Stimulated activated CD4-positive, alpha-beta T cell treated with anti-CD3 and anti-CD28 coated beads, Interleukin-15, amount 100 ng/mL, for 48 hours (primary cell): ENCODE measurements at places on chromosomes 1 and 21.

DNA sequence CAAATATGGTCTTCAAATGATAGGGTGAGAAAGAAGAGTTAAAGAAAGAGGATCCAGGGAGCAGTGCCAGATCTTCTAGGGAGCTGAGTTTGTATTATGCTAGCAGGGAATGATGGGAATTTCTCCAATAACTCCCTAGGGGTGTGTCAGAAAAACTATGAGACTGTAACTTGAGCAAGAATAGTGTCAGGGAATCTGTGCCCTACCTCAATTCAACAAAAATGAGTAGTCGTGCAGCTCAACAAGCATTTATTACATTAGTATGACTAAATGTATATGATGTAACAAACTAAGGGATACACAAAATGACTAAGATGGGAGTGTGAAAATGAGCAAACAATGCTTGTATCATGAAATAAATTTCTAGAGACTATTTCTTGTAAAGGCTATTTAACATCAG lies 24.2 kb downstream of the SPAG17 start:
- DNase-seq: no peak

GRCh38 chr1:182293119-182293589 lies 98.4 kb downstream of the GLUL start:
- no peak for DNase-seq

DNA sequence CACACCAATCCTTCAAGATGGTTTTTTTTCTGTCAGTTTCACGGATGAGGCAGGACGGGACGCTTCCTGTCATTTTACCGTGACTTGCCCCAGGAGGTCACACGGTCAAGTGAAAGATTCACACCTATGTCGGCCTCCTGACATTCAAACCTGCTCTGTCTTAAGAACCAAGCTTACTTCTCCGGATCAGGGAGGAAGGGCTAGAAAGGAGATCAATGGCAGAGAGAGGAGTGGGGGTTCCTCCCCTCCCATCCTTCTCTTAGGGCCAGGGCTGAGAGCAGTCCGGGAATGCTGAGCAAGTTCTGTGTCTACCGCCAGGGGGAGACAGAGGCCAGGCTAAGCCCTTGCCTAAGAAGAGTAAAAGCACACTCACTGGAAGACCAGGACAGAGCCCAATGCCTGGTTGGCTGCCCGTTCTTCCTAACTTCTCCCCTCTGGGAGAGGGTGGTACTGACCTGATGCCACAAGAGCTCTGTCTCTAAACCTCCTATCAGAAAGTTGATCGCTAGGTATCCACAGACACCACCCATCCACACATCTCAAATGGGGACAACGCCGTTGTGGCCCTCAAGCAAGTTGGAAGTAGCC lies 1.1 kb upstream of the PPM1J start:
- DNase-seq: peak; percentile 77

DNA sequence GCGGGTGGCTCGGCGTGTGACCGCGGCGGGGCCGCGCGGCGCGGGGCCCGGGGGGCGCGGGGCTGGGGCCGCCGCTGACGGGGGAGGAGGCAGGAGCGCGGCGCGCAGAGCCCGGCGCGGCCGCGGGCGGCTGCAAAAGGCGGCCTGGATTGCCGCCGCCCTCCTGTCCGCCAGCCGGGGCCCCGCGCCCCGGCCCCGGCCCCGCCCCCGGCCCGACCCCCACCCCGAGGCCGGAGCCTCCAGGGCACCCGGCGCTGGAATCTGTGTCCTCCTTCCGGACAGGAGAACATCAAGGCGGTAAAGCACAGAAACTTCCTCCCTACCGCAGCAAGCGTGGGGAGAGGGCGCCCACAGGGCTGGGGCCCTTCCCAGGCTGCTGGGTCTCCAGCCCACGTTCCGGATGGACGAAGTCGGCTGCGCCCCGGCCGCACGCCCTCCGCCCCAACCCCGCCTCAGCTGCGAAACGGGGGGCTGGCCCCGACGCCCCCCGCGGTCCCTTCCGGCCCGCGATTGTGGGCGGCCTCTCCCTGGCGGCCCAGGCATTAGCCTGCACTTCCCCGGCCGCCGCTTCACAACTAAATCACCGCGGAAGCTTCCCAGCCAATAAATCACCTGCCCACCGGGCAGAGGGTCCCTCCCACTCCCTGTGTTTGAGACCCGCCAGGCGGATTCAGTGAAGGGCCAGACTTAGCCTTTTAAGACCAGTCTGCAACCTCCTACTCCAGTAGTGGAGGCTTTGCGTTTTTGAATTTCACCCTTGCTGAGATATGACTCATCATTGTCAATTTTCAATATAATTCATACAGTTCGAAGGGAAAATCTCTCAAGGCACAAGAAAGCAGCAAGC lies 106.0 kb downstream of the SLC45A1 start:
- DNase-seq: peak; percentile 62

DNA sequence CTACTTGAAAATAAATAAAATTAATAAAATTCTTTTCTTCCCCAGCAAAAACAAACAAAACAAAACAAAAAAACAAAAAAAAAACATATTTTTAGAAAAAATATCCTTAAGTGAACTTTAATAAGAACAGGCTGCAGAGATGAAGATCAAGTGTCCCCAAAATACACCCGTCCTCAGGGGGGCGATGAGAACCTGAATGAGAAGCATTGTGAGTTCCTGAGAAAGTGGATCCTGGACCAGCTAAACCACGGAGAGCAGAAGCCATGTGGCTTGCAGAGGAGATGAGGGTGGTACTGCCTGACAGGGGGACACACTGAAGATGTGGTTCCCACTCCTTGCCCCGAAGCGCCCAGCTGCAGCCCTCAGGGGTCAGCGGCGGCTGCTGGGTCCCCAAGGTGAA lies 89.3 kb downstream of the ITPKB start:
- DNase-seq: no peak

DNA sequence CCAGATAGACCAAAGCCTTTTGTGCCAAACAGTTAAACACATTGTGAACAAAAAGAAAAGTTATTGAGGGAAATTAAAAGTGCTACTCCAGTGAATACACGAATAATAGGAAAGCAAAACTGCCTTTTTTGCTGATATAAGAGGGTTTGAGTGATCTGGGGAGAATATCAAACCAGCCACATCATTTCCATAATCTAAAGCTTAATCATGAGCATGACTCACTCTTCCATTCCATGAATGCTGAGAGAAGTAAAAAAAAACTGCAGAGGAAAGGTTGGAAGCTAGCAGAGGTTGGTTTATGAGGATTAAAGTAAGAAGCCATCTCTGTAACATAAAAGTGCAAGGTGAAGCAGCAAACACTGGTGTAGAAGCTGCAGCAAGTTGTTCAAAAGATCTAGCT lies 350.6 kb upstream of the NCAM2 start:
- no peak for DNase-seq

- no peak for DNase-seq
Observed at GRCh38 chr21:33031152-33031911, 5.6 kb downstream of the OLIG2 start.

- no peak for DNase-seq
Observed at GRCh38 chr1:85865213-85865612, 157.0 kb upstream of the ZNHIT6 start.
